ENCODE measurements at places on chromosomes 4 and X.
A peak's percentile ranks its signal among the peaks of the same experiment; 100 is the strongest.

GRCh38 chrX:39251995-39252394 lies 450.7 kb downstream of the MID1IP1 start:
- no peak for DNase-seq

GRCh38 chr4:150390531-150390910 lies 191.4 kb upstream of the MAB21L2 start:
- no peak for DNase-seq

DNA sequence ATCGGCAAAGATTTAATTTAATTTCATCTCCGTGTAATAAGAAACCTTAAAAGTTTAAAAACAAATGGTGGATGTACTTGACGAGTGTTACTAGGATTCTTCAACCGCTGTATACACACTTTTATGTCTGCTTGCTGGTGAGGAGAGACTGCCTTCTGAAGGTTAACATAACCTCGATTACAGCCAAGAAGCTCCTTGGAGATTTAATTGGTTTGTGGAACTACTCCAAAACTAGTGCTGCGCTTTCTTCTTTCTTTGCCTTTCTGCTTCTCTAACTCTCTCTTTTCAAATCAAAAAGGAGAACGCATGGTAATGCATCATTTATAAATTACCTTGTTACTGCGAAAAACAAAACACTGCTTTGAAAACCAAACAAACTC lies 109.0 kb downstream of the ANTXR2 start:
- no peak for DNase-seq

- peak; percentile 4 for DNase-seq
Measured at GRCh38 chr4:88659055-88659889, 38.4 kb downstream of the NAP1L5 start.

DNA sequence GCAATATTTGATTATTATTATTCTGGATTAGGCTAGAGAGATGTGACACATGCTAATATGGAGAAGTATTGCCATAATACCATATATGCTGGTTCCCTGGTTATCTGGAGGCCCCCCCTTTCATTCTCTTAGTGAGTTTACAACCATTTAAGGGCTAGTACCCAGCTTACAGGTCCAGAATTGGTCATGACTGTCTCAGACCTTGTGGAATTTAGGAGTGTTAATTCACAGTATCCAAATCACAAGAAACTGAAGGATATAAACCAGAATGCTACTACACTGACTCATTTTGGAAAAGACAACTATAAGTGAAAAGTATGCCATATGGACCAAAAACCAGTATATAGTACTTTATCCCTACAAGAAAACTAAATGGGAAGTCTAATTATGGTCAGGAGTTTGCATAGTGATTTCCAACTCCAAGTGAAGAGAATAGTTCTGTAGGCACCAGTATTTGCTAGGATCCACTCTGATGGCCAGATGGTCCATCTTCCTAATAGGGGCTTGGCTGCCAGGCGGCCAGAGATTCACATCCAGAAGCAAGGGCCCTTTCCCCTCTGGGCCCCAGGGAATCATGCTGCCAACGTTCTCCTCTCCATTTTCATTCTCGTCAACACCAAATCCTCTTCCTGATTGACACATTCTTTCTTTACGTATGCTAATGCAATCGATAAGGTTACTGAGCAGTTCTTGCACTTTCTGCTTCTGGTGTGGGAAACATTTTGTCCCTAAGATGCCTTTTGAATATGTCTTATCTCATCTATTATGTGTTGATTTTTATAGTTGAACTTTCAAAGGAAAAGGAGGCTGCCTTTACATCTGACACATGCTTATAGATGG lies 123.6 kb downstream of the SHROOM3 start:
- DNase-seq, result no peak

GRCh38 chrX:68978255-68978654 lies 149.4 kb downstream of the EFNB1 start:
- DNase-seq, result no peak

GRCh38 chr4:176959980-176960379 lies 167.3 kb upstream of the VEGFC start:
- DNase-seq, result no peak

DNA sequence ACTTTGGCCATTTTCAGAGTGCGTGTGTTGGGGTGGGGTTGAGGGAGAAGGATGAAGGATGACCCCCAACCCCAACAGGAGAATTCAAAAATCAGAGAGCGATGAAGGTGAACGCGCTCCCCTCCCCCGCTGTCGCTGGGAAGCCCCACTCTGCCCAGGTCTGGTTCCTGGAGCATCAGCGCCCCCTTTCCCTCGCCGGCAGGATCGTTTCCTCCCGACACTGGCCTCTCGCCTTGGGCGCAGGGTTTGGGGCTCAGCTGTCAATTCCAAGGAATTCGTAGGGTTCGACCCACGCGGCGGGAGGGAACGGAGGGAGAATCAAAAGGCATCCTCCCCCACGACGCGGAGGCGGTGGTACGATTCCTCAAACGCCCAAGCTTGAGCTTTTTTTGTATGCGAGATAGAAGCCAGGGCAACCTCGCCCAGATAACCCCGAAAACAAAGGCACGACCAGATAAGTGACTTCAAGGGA lies 1.0 kb upstream of the PDGFRA start:
- DNase-seq, result no peak

DNA sequence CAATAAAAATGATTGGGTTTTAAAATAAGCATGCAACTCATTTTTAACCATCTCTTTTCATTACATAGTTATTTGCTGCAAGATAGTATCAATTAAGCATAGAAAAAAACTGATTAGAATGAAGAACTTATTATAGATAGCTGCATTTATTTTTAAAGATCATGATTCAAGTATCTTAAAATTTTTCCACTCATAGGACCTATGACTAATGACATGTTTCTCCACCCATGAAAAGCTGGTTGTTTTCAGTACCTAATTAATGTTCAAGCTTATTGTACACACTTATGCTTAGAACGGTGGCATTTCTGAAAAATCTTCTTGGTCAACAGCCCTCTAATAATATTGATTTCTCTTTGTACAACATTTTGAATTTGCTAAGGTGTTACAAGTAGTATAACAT lies 193.5 kb upstream of the PITX2 start:
- DNase-seq, result no peak

- no peak for DNase-seq
Measured at GRCh38 chr4:3936184-3936583, 170.0 kb downstream of the ADRA2C start.

DNA sequence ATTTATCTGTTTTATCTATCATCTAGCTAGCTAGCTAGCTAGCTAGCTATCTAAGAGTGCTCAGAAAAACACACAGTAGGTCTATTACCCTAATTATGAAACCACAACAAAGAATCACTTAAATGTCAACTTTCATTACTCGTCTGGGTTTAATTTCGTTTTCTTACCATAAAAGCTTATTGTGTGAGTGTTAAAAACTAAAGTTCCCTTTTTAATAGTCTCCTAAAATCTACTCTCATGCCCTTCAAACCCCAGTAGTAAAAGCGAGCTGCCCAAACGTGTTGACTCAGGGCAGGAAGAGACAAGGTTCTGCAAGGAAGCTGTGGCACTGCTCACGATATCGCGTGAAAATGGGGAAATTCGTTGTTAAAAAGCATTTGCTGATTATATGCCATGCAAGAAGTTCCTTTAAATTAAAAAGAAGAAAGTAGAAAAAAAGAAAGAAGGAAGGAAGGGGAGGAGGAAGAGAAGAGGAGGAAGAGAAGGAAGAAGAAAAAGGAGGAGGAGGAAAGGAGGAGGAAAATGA lies 595 bp downstream of the MBNL3 start:
- DNase-seq, result no peak

DNA sequence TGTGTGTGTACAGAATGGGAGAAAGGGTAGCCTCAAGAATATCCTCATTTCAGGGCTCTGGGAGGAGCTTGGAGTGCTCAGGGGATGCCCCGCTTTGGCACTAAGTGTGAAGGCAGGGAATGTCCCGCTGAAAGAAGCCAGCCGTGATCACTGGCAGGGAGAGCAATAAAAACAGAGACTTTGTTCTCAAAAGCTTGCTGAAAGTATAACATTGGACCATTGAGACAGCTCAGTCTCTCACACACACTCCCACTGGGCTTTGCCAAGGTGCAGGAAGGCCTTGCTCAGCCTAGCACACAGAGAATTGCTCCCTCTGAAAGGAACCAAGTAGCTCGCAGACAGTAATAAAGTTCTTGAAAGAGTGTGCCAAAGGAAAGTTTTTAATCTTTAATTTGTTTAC lies 143.8 kb upstream of the SLITRK2 start:
- DNase-seq, result no peak

DNA sequence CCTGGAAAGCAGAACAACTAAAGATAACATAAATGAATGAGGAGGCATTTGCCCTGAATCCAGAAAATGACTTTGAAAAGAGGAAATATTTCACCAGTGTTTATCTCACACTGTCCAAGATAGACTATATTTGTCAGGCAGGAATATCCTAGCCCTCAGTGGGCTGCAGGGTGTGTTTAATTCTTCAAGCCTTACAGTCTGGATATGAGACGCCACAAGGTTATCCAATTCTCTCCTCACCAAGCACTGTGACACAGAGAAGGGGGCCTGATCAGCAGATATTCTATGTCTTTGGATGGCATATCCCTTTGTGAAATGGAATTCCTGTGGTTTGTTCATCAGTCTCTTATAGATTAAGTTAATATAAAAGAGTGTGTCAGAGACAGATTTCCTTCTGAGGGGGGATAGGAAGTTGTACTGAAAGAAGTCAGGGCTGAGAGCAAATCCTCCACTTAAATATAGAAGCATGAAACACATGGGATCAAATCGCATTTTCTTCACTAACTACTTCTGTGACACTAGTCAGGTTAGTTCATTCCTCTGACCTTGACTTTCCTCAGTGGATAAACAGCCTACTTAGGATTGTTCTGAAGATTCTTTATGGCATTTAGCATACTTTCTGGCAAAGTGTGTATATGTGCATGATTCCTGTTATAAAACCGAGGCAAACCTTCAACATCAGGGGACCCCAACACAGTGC lies 6.8 kb upstream of the G3BP2 start:
- no peak for DNase-seq

DNA sequence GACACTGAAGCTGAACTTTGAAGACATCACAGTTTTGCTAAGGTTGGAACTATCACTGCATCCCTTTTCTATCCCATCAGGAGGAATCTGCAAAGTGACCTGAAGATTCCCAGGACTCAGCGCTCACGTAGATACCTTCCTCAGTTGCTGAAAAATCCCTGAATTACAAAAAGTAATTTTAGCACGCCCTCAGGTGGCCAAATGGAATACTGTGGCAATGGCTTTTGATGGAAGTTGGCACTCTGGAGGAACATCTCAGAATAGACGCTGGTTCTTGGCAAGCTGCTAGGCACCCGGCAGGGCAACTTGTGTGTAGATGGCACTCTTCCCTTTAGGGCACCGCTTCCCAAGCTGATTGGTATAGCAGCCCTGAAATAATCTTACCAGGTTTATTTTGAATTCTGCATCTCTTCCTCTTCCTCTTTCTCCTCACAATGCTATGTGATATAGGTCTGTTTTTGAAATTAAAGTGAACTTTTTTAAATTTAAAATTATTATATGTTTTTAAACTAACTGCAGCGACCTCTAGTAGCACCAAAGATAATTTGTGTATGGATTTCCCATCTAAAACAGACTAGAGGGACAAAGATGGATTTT lies 16.3 kb upstream of the ESX1 start:
- DNase-seq, result no peak

DNA sequence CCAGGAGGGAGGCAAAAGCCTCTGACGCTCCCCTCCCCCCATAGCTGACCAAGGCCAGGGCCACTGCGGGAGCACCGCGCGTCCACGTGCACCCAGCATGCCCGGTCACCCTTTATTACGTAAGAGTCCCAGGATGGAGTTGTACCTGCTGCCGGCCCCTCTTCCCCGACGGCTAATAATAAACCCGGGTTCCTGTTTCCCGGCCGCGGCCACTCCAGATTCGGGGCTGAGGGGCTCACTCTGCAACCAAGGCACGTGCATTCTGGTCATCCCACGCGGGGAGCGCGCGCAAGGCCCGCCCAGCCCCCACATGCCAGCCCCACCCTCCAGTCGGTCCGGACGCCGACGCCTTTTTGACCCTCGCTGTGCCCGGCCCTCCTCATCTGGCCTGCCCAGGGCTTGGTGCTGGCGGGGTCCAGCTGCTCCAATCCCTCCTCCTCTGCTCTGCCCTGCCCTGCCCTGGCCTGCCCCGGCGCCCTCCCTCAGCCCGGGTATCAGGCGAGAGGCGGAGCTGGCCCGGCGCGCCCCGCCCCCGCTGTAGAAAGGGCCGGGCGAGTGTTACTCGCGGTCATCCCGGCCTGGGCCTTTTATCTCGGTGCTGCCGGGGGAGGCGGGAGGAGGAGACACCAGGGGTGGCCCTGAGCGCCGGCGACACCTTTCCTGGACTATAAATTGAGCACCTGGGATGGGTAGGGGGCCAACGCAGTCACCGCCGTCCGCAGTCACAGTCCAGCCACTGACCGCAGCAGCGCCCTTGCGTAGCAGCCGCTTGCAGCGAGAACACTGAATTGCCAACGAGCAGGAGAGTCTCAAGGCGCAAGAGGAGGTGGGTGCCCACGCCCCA lies 2.6 kb downstream of the MID1IP1 start:
- peak; percentile 56 for DNase-seq

DNA sequence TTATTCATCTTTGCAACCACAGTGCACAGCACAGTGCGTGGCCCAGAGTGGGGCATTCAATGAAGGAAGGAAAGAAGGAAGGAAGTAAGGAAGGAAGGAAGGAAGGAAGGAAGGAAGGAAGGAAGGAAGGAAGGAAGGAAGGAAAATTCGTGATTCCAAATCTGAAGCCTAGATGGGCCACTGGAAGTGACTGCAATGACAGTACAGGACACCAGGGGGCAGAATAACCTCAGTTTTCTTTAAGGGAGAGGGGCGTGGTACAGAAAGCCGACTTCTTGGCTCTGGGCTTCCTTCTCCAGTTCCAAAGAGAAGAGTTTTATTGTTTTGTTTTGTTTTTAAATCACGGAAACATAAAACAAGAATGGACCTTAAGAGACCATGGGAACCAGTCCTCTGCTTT lies 47.8 kb downstream of the APLN start:
- DNase-seq, result peak; percentile 16

DNA sequence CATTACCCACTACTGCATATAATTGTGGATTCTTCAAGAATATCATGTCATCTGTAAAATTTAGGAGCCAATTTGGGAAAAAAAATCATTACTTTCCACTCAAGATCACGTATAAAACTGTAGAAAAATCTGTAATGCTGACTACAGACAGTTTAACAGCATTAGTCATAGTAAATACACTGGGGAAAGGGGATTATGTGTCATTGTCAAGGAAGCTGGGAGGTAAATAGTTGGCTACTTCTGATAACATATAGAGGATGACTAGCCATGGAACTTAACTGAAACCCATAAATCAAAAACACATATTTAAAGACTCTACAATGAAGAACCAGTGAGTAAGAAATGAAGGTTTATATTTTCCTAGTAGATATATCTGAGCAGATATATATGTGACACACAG lies 1666.4 kb upstream of the IGFBP7 start:
- no peak for DNase-seq
